T-helper 2 cell (primary cell): ENCODE measurements at places on chromosomes 1 and 21.

DNA sequence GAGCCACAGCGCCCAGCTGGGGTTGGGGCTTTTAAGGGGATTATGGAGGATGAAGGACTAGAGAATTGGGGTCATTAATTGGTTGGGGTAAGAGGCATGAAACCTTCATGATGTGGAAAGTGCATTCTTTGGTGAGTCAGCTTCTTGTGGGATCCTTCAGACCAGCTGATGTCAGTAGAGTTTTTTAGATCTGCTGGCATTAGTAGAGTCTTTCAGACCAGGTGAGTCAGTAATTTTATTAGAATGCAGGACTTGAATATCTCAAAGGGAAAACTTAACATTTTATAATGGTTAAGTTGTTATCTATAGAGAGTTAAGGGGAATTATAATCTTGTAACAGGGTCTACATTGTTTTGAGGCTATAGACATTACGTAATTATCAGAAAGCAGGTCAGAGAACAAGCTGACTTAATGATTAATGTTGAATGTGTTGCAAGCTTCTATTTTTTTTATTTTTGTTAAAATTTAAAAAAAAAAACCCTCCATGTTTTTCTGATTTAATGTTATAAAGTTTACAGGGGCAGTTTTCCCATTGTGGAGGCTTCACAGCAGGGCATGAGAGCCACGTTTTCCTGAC lies 160.9 kb upstream of the FMN2 start:
- DNase-seq = no peak

DNA sequence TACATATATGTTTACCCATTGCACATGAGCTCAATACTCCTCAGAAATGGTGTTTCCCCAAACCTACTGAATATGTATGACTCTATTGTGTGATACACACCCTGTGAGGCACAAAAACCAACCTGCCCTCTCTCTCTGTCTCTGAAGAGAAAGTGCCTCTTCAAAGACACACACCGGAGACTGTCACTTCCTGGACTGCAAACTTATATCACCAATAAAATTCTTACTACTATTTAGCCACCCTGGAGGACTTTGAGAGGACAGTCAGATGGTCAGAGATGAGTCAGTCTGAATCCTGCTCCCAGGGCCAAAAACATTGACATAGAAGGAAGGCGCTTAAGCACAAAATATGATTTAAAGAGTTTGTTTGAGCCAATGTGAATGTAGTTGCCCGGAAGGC lies 110.4 kb downstream of the PPIAL4G start:
- DNase-seq = no peak

DNA sequence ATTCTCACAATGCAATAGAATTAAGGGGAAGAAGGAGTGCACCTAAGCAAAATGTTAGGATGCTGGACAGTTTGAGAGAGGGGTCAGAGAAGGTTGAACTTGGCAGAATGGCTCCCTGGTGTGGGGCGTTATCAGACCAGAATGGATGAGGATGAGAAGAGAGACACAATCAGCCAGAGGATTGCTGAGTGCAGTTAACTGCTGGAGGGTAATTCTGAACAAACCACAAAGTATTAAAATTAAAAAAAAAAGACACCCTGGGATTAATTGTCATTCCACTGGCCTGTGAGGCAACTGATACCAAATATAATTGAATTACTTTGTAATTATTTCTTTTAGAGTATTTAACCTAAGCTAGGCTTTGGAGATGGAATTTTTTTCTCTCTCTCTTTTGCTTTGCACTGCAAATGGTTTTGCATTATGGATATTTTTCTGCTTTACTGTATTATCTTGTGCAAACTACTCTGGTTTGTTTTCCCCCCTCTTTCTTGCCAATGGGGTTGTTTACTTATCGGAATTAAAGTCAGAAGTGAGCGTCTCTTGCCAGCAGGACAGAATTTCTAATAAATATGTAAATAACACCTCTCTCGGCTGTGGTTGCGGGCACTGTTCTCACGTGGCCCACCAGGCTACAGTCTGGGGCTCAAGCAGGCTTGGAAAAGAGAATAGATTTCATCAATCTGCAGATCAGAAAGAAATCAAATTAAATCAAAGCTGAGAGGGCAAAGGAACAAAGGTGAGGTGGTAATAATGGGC lies 572.9 kb upstream of the CAMK1G start:
- no peak for DNase-seq

DNA sequence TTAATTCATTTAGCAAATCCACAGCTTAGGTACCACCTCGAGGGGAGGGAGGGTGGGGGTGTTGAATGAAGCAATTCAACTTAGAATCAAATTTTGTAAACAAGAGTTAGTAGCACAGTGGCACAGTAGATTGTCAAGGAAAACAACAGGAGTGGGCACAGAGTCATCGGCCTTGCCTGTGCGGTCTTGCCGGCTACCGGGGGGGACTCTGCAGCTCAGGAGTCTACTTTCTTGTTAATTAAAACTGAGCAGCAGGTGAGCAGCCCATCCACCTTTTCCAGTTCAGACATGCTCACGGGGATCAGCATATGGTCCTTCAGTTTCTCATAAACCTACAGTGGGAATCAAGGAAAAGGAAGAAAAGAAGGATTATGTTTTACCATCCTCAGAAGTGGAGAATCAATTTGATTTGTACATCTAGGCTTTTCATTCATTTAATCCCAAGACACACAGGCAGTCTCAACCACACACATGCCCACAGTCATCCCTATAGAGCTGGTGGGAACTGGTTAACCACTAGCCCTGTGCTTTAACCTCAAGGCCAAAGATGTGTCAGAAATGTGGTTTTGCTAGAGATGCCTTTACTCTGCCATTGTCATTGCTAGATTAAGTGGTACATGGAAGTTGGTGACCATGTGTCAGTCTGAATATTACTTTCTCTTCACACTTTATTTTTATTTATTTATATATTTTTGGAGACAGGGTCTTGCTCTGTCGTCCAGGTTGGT lies 45.0 kb upstream of the BCL10 start:
- DNase-seq = no peak

DNA sequence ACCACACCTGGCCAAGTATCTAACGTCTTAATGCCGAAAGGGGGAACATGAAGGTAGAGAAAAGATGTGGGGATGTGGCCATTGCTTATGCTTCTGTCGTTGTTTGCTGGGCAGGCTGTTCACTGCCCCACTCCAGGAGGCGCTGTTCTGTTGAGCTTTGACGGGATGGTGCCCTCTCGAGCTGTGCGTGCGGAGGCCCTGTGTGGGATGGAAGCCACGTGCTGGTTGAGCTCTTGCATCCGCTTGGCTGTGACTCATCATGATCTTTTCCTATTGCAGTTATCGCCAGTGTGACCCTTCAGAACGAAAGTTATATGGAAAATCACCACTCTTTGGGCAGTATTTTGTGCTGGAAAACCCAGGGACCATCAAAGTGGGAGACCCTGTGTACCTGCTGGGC lies 26.3 kb downstream of the MTARC1 start:
- DNase-seq = no peak

GRCh38 chr1:39230261-39231190 lies 26.0 kb downstream of the MACF1 start:
- no peak for DNase-seq
